ENCODE measurements at places on chromosomes 12 and 14.

DNA sequence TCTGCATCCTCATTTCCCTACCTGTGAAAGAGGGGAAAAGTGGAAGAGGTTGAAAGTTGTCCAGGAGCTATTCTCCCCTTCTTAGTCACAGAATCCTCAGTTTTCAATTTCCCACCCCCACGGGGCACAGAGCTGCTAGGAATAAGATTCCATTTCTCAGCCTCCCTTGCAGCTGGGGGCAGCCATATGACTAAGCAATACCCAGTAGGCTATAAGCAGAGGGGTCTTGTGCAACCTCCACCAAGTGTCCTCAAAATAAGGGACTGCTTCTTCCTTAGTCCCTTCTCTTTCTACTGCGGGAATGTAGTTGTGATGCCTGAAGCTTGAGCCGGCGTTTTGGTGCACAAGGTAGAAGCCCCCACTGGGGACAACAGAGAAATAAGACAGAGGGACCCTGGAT is 40.9 kb downstream of the VWF start:
- no peak for DNase-seq

GRCh38 chr12:92470608-92471021 is 232.2 kb upstream of the PLEKHG7 start:
- no peak for DNase-seq

DNA sequence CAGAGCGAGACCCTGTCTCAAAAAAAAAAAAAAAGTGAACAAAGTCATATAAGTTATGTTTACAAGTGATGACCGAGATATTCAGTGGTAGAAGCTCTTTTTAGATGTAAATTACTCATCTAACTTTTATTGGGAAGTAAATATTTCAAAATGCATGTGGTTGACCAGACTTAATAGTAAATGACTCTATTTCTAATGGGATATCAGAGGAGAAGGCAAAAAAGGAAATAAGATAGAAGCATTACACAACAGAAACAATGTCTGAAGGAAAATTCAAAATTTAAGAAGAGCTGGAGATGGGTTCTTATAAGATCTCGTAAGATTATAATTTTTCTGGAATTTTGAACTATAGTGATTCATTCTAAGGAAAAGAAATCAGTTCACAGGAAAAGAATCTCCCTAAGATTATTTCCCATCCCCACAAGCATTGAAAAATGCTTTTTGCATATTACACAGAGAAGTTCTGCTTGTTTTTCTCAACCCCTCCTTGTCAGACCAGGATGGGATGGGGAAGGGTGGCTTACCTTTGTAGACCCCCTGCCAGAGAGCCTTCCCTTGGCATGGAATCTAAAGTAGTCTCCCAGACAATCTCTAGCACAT is 63.1 kb upstream of the STK38L start:
- no peak for DNase-seq

GRCh38 chr14:36221112-36221511 is 44.6 kb upstream of the PTCSC3 start:
- no peak for DNase-seq

GRCh38 chr12:104680070-104680469 is 223.3 kb downstream of the CHST11 start:
- DNase-seq, result no peak

- no peak for DNase-seq
Measured at GRCh38 chr14:42045383-42045782, 438.7 kb downstream of the LRFN5 start.

- no peak for DNase-seq
Measured at GRCh38 chr14:103186241-103186822, 63.1 kb downstream of the TNFAIP2 start.

DNA sequence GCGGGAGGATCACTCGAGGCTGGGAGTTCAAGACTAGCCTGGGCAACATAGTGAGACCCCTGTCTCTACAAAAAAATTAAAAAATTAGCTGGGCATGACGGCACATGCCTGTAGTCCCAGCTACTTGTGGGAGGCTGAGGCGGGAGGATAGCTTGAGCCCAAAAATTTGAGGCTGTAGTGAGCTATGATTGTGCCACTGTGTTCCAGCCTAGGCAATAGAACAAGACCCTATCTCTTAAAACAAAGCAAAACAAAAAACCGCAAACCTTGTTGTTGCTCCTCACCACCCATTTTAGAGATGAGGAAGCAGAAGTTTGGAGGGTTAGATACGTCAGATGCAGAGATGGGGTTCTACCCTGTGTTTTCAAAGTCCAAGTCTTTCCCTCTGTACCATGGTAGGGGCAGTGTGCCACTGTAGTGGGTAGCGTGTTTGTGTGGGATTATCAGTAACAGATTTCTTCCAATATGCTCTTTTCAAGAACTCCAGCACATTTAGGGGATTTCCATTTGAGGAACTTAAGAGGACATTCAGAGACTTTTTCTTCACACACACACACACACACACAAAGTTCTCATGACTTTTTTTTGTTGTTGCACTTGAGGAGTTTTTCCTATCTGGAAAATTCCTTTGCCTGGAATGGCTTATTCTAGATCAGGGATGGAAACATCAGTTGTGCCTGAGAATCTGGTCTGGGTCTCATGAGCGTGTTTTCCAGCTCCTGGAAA is 186.5 kb downstream of the CHST11 start:
- no peak for DNase-seq

- DNase-seq, result no peak
Measured at GRCh38 chr12:98109266-98109665, 406.1 kb upstream of the TMPO start.

DNA sequence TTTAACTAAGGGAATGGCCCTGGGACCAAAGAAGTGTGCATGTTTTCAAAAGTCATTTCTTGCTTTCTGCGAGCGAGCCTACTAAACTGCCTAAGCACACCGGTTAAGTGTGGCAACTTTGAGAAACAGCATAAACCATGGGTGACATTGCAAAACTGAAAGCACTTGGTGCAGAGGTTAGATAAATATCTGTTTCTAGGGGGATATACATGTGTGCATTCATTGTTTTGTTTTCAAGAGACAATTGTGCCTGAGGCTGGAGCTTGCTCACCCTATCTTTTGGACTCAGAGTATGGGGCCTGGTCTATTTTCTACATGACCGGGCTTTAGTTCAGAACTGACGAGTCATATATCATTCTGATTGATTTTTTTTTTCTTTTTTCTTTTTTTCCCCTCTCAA is 923.4 kb downstream of the NRXN3 start:
- DNase-seq, result no peak

- no peak for DNase-seq
Measured at GRCh38 chr12:86666316-86666715, 410.1 kb upstream of the MGAT4C start.

DNA sequence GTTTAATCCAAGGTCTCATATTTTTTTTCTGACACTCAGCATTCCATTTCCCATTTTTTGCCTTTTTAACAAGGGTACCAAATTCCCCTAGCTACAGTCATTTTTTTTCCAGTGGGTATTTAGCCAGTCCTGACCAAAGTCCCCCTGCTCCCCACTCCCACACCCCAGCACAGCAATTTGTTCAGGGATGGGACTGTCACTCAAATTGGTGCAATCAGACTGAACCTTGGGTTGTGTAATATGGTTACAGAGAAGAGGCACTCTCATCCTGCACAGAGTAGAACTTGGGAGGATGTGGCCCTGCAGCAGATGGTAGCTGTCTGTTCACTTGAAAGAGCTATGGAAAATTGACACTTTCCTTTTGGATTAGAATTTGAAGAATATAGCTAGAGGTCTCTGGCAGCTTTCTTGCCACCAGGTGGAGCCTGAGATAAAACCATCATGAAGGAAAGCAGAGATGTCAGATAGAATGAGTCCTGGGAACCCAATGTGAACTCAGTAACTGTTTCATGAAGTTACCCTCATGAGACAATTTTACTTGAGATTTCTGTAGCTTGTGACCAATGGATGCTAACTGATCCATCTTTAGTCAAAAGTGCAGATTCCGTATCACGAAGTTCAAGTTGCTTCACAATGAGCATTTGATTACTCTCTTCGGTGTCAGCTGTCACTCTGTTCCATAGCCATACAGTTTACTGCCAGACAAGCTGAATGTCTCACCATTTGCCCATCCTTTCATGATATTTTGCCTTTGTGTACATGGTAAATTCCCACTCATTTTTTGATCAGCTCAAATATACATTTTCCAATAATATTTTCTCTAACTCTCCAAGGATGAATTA is 394.0 kb upstream of the SYT1 start:
- no peak for DNase-seq

- DNase-seq, result no peak
Measured at GRCh38 chr12:51661836-51662235, 70.8 kb downstream of the SCN8A start.

- no peak for DNase-seq
Measured at GRCh38 chr14:104955396-104955770, 22.8 kb downstream of the AHNAK2 start.
